SK-MEL-5 (cell line): ENCODE measurements at places on chromosomes 2 and 18.

- no peak for DNase-seq
Measured at GRCh38 chr2:40725040-40725439, 273.1 kb upstream of the SLC8A1 start.

- no peak for DNase-seq
Measured at GRCh38 chr2:101974663-101975062, 17.1 kb upstream of the IL1R2 start.

- no peak for DNase-seq
Measured at GRCh38 chr2:179555691-179556283, 291.2 kb upstream of the SESTD1 start.

GRCh38 chr2:154403242-154403790, 295.2 kb upstream of the KCNJ3 start:
- DNase-seq: no peak

DNA sequence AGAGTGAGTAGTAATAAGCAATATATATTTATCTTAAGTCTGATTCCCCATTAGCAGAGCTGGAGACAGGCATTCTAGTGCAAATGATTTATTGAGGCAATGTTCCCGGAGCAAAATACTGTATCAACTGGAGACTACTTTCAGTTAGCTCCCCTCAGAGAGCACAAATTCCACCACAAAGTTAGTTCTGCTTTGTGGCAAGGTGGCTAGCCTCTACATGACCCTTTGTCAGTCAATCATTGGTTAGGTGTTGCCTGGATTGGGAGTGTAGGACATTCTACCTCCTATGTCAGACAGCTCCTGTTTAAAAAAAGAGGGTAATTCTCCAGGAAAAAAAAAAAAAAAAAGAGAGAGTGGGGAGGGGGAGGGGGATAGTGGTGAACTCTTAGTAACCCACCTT, 402.2 kb downstream of the NR4A2 start:
- no peak for DNase-seq
